ENCODE measurements at places on chromosomes 7 and 10.
A peak's percentile ranks its signal among the peaks of the same experiment; 100 is the strongest.

DNA sequence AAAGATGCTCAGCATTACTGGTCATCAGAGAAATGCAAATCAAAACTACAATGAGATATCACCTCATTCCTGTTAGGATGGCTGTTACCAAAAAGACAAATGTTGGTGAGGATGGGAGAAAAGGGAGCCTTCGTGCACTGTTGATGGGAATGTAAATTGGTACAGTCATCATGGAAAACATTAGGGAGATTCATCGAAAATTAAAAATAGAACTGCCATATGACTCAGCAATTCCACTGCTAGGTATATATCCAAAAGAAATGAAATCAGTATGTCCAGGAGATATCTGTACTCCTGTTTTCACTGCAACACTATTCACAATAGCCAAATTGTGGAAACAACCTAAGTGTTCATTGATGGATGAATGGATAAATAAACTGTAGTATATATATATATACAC lies 228.1 kb downstream of the ACTR3B start:
- DNase-seq = no peak

GRCh38 chr7:6252748-6253147 lies 19.7 kb downstream of the CYTH3 start:
- no peak for DNase-seq

- DNase-seq = no peak
These were observed 71.6 kb downstream of the CCDC71L start for GRCh38 chr7:106589198-106589879.

DNA sequence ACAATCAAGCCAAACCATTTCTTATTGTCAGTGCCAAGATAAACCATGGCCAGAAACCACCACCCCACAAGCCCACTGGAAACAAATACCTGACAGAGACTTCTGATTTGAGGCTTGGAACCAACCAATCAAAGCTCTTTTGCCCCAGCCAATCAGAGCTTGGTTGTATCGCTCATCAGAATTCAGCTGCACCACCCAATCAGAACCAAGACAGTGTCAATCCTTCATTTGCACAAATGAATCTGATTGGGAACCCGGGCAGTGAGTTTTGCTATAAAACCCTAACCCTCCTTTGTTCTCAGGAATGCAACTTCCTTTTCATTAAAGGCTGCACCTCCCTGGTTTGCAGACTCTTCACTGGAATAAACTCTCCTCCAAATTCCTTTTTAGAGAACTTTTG lies 87.4 kb downstream of the ELAPOR2 start:
- DNase-seq = no peak

- no peak for DNase-seq
These were observed 34.4 kb downstream of the COL13A1 start for GRCh38 chr10:69835875-69836730.

GRCh38 chr10:132971448-132972148 lies 29.2 kb upstream of the CFAP46 start:
- no peak for DNase-seq

DNA sequence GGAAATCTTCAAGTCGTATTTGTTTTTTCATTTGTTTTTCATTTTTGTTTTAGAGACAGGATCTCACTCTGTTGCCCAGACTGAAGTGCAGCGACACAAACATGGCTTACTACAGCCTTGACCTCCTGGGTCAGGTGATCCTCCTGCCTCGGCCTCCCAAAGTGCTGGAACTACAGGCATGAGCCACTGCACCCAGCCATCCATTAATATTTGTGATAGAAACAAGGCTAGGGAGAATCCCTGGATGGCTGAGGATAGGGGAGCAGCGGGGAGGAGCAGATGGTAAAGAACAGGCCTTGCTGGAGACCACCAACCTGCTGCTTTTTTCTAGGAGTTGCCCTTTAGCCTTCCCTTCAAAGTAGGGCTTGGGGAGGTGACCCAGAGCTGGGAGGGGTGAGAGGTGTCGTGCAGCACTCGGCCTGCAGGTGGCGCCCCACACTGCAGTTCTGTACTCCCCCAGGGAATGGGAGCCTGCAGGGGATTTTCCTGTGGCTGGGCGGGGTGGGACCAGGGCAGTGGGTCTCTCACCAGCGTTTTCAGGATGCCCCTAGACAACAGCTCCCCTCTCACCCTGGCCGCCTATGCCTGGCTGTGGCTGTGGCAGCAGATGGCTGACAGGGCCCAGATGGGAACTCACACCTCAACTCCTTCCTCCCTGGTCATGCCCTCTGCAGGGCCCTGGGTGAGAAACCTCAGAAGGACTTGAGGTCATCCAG lies 12.6 kb upstream of the CDH23 start:
- DNase-seq = peak; percentile 79

DNA sequence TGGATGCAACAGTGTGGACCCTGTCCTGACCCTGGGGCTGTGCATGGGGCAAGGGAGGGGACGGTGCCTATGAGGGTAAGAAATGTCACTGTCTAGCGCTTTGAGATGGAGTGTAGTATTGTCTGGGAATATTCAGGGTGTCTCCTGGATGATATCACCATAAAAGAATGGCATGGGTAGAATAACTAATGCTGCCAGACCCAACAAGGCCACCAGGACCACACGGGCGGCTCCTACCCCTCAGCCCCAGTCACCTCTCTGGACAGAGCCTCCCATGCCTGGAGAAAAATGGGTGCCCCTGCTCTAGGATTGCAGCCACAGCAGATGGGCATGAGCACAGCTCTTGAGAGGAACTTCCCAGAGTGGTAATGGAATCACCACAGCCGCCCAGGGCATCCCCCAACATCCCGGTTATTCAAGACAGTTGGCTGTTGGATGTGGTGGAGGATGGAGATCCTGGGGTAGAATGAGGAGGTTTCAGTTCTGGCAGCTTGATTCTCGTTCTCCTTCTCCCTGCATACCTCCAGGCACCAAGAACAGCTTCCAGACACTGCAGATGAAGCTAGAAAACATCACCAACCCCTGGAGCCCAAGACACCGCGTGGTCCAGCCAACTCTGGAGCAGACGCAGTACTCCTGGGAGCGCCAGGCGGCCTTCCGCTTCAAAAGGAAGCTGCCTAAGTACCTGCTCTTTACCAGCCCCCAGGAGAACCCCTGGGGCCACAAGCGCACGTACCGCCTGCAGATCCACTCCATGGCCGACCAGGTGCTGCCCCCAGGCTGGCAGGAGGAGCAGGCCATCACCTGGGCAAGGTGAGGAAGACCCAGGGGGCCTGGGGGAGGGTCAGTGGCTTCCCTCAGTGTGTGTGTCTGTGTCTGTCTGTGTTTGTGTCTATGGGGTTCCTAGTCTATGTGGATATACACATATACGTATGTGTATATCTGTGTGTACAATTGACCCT lies 6.2 kb downstream of the AOC1 start:
- DNase-seq = no peak

- no peak for DNase-seq
These were observed 20.9 kb upstream of the DNAJB12 start for GRCh38 chr10:72375585-72375984.

DNA sequence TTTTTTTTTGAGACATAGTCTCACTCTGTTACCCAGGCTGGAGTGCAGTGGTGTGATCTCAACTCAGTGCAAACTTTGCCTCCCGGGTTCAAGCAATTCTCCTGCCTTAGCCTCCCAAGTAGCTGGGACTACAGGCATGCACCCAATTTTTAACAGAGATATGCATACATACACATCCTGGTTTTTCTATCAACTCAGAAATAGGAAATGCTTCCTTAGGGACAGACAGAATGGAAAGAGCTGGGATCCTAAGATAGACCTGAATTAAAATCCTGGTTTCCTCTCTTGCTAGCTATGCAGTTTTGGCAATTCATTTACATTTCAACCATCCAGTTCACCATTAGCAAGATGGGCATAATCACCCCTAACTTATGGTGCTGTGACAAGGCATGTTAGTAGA lies 347.5 kb downstream of the GPAM start:
- DNase-seq = no peak

- no peak for DNase-seq
These were observed 196.4 kb downstream of the FAM107B start for GRCh38 chr10:14578060-14578952.

- no peak for DNase-seq
These were observed 183.4 kb downstream of the PTPRN2 start for GRCh38 chr7:158404031-158404761.

GRCh38 chr7:142808802-142809583 lies 38.2 kb downstream of the PRSS2 start:
- peak; percentile 95 for DNase-seq

GRCh38 chr10:7817576-7817975 lies 729 bp upstream of the TAF3 start:
- no peak for DNase-seq

GRCh38 chr10:77409697-77410471 lies 227.7 kb downstream of the KCNMA1 start:
- DNase-seq = no peak

GRCh38 chr7:118214051-118214832 lies 10.3 kb upstream of the ANKRD7 start:
- peak; percentile 87 for DNase-seq

GRCh38 chr10:119871881-119872609 lies 598 bp downstream of the MCMBP start:
- peak; percentile 68 for DNase-seq

GRCh38 chr7:139153832-139154231 lies 44.3 kb upstream of the ZC3HAV1 start:
- no peak for DNase-seq

- no peak for DNase-seq
These were observed 160.9 kb downstream of the REEP3 start for GRCh38 chr10:63681993-63682697.

DNA sequence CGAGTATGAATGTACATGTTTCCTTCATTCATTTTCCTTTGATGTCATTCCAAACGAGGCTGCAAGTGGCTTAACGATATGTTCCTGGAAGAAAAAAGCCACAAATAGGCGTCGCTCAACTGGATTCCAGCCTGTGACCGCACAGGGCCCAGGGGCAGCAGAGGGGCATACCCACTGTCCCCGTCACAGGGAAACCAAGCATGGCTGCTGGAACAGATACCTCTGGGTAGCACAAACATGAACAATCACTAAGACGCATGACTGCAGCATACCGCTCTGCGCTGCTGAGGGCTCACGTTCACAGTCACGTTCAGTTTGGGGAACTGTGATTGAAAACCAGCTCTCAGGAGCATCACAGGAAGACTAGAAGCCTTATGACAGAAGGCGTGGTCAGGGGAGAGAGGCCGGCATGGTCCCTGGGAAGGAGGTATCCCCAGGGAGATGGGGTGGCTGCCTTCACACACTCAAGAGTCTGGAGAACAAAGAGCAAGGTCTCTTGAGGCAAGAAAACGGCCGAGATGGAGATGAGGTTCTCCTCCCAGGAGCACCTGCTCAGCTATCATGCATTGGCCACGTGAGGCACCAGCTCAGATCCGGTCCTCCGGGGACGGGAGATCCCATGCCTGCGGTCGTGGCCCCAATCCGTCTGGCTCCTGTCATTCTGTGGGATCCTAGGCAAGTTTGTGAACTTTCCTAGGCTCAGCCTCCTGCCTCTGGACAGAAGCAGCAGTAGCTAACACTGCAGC lies 213.6 kb downstream of the DIP2C start:
- DNase-seq = no peak

GRCh38 chr7:45663167-45663921 lies 89.2 kb downstream of the ADCY1 start:
- DNase-seq = no peak

All from B cell (primary cell).